ENCODE measurements at places on chromosomes 5 and 9.

- no peak for DNase-seq
These were observed 1970.4 kb upstream of the WWC1 start for GRCh38 chr5:166320920-166321480.

GRCh38 chr9:81320909-81321482, 368.4 kb downstream of the TLE1 start:
- DNase-seq = peak; percentile 14

DNA sequence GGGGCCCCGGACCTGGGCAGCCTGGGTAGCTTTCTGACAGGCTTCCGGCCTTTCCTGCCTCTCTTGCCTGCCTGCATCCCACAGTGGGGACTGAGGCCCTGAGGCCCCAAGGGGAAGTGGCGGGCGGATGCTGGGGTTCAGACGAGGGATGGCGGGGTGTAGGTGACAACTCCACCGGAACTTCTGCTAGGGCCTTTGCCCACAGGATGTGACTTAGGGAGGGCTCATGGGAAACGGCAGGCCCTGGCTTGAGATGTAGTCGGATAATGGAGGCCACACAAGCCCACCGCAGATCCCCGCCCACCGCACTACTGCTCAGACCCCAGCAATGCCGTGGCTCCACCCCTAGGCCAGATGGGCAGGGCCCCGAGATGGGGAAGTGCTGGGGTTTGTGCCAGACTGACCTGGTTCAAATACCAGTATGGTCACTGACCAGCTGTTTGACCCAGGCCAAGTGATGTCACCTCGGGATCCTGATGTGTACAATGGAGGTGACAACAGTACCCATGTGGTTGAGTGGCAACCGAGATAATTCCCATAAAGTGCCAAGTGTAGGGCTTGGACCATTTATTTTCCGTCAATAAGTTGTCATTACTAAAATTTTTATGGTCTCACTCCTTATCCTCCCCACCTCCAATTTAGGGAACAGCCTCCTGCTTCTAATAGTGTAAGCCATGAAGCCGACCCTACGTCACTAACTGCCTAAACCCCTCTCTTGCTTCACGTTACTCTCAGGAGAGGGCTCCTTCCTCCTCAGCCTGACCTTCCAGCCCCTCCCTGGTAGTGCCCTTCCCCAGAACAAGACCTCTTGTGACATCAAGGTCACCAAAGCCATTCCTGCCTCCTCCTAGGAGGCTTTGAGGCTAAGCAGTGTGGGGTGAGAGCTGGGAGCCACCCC, 2.5 kb upstream of the CDK9 start:
- no peak for DNase-seq

DNA sequence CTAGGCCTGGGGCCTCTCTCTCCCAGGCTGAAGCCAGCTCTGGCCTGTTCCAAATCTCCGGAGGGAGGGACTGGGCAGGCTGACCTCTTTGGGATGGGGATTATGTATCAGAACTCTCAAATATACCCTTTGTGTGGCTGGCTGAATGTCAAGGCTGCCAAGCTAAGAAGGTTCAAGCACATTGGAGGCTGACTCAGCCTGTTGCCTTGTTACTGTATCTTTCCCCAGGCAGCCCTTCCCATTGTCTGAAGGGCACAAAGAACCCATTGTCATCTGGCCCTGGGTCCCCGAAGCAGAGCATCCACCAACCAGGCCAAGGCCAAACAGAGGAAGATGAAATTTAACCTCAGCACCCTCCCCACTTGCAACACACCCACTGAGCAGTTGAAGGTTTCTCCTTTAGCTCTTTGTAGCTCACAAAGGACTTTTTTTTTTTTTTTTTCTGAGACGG, 7.3 kb upstream of the SPARC start:
- DNase-seq = no peak

GRCh38 chr5:148438933-148439332, 55.2 kb downstream of the FBXO38 start:
- DNase-seq = no peak

DNA sequence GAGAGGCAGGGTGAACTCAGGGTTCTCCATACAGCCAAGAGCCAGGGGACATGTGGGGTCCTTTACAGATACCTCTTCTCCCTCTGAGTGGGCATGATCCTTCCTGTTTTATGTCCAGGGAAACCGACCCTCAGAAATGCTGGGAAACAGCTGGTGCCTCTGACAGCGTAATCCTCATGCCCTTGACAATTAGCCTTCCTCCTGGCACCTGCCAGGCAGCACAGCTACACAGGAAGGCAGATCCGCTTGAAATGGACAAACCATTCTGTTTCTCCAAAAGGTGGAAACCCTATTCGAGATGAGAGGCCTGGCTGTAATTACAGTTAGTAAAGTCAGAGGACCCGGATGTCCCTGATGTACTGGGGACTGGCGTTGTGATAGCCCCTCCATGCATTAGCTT, 7.2 kb downstream of the ERGIC1 start:
- peak; percentile 9 for DNase-seq

- DNase-seq = no peak
These were observed 30.6 kb downstream of the NKD2 start for GRCh38 chr5:1039210-1039548.

DNA sequence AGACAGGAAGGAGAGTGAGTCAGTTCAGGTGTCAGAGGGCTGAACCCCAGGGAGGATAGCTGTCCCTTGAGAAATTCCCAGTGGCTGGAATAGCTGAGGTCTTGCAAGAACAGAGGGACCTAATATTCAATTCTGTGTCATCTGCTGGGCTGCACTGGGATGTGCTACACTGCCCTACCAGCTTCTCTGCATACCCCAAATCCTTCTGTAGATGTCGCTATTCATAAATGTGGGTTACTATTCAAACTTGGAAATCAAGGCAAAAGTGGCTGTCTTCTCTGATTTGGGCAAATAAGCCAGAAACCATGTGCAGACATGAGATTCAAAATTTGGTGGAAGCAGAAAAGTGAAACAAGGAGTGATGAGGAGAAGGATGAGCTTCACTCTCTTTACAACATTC, 16.3 kb downstream of the TNFSF8 start:
- DNase-seq = no peak

DNA sequence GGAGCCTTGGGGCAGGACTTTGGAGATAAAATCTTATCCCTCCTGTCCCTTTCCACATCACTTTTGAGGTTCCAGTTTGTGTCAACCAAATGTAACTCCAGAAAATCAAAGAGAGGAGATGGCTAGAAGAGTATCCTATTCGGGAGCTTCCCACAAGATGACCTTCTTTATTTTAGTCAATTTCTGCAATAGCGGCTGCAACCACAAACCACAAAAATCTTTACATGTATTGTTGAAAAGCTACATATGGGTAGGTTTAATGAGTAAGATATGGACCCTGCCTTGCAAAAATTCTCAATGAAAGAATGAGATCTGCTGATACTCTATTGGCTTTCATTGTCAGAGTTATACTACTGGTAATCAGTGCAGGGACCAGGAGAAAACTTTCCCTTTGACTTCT, 92.2 kb upstream of the MAMDC2 start:
- no peak for DNase-seq

DNA sequence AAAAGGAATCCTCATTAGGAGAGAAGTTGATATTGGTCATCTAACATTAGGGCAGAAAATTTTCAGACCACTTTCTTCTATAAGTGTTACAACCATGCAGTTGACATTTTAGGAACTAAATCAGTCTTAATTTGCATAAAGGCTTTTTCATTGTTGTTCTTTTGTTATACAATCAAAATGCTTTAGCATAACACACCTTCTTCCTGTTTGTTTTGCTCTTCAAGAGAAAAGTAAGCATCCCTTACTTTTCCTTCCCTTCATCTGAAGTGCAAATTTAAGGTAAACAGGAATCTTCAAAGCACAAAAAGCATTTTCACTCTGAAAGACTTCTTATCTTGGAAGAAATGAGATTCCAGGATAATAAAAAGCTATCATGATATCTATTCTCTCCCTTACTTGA, 273.6 kb downstream of the PTPRD start:
- DNase-seq = no peak

GRCh38 chr5:119367502-119368237, 11.9 kb downstream of the TNFAIP8 start:
- no peak for DNase-seq

DNA sequence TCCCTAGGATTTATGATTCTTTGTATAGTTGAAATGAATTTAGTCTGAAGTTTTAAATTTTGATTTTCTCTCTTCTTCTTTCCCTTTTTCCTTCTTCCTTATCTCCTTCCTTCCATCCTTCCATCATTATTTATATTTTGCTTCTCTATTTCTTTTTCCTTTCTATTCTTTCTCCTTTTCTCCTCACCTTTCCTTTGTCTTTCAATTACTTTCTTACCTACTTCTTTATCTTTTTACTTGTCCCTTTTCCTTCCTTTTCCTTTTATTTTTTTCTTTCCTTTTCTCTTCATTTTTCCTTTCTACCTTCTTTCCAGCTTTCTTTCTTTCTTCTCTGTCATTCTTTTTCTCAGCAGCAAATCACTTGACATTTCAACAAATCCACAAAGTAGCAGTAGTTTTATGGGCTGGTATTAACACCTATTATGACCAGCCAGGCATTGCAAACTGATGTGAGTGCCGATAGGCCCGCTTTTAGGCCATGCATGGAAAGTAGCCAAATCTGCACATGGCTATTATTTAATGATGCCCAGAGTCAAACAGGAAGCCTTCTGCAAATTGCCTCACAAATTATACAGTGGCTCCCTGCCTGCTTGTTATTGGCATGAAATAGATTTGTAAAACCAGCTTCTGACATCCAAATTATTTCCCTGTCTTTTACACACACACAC, 37.1 kb upstream of the NR3C1 start:
- peak; percentile 81 for DNase-seq

GRCh38 chr9:93963969-93964368, 8.8 kb upstream of the BARX1 start:
- no peak for DNase-seq

DNA sequence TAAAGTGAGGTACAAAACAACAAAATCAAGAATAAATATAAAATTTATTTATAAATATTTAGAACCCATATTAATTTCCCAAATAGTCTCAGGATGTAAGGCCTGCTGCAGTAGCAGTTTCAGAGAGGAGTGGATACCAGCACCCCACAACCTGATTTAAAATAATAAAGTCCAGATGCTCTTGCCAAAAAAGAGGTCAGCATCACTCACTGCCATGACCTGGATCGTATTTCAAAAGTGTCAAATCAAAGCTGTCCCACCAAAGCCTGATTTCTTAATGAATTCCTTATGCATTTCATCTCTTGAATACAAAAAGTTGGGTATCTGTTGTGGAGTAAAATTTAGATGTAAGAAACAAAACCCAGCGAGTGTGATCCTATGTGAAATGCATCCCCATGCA, 58.0 kb upstream of the ROR2 start:
- no peak for DNase-seq

- DNase-seq = no peak
These were observed 243.1 kb downstream of the DENND1A start for GRCh38 chr9:123686829-123687192.

- DNase-seq = peak; percentile 29
These were observed 208.3 kb downstream of the ENC1 start for GRCh38 chr5:74432216-74432615.

DNA sequence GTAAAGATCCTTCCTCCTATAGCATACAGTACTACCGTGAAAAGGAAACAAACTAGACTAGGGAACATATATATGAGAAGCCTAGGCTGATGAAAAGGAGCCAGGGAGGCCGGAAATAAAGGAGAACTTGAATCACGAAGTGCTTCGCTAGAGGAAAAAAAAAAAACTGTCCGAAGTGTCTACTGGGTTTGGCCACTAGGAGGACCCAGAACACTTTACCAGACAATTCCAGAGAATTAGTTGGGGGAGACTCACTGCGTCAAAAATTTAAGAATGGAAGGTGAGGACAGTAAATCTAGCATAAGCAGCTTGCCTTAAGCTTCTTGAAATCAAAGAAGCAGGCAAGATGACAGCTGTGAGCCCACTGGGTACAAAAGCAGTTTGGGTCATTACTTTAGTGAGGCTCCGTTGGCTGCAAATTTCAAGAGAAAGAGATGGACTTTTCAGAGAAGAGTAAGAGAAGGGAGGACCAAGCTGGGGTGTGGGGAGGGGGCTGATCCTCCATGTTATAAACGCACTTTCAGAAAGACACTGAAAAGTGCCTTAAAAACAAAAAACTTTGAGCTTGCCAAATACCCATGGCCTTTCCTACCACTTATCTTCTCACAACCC, 47.4 kb downstream of the P4HA2 start:
- no peak for DNase-seq

DNA sequence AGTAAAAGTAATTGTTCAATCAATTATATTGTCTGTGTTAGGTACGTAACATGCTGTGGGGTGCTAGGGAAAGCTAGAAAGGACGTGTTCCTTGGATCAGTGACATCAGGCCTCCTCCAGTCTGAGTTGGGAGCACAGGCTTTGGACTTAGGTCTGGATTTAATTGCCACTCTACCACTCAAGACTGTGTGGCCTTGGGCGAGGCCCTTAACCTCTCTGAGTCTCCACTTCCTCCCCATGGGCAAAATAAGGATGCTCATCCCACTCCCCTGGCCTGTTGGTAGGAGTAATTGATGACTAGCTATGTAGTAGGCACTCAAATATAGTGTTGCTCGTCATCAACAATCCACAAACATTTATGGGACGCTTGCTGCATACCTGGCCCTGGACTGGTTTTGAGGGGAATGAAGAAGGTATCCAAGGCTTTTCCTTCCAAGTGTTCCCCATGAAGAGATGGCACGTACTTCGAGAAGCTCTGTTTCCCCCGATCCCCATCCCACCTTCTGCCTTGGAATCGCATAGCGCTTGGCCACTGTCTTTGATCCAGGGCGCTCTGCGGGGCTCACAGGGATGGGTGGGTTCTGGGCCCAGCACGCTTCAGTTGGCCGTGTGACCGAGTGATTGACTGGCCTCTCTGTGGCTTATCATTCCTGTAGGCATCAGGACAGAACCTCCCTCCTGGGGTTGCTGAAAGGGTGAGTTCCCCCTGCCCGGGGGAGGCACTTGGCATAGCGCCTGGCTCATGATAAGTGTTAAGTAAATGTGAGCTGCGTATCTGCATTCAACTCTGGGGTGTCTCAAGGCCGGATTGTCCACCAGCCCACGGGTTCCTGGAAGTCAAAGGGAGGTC, 8.1 kb downstream of the FGF18 start:
- no peak for DNase-seq

DNA sequence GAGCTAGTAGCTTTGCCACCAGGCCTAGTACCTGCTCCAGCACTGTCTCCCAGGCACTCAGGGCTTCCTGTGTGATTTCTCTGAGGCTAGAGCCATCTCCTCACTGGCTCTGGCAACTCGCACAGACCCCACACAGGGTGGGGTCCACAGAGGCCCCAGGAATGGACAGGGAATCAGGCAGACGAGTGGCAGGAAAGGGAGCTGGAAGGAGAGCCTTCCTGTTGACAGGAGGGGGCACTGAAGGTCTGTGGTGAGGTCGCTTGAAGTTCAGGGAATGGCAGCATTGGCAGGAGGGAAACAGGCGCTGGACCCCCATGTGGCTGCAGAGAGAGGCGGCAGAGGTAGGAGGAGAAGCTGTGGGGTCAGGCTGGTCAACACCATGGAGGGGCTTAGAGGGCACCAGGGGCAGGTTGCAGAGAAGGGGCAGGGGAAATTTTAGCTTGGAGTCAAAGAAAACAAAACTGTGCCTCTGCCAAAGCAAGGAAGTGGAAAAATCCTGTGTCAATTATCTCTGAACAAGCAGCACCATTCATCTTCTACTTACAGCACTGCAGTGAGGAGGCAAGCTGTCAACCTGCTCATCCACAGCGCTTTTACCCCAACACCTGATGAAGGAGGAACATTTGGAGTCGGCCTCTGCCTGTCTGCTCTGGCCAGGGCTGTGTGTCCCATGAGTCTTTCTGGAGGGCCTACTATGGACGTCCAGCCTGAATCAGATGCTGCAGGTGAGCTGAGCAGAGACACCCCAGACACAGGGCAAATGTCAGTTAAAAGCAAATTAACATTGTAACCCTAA, 270.2 kb downstream of the FSTL4 start:
- DNase-seq = no peak

GRCh38 chr5:178113141-178113787, at the start of gene N4BP3:
Gene N4BP3 (plus strand): TSS chr5:178113532. CDS start chr5:178119584, 6,052 bp downstream.
- no peak for DNase-seq
